ENCODE measurements at places on chromosomes 4 and X.

DNA sequence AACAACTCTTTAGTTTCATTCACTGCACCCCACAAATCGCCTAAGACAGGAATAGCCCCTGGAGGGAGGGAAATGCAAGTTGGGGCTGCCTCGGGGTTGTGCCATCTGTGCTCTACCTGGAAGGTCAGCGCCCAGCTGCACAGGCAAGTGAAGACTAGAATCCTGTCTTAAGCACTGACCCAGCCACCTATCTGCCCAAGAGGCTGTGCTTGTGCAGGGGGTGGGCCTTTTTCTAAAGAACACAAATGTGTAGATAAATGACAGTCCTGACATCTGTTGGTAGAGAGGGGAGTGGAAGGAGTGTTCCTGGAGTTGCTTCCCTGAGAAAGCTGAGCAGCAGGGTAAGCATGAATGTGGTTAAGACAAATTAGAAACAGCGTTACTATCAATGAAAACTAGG is 15.7 kb downstream of the ZNF518B start:
- DNase-seq, result no peak

DNA sequence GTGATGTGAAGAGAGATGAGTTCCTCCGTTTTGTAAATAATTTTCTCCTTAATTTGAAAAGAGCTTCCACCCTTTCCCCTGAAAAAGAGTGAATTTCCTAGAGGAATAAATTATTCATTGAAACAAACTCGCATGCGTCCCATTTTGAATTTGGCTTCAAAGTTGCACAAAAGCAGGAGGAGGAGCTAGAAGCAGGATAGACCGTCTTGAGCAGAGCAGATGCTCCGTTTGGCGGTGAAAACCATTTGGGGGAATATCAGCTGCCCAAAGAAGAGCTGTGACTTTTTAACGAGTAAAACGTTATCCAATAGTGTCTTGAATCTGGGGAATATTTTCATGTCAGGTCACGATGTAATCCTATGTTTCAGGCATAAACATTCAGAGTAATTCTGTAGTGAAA is 42.0 kb downstream of the FAM149A start:
- DNase-seq, result no peak

DNA sequence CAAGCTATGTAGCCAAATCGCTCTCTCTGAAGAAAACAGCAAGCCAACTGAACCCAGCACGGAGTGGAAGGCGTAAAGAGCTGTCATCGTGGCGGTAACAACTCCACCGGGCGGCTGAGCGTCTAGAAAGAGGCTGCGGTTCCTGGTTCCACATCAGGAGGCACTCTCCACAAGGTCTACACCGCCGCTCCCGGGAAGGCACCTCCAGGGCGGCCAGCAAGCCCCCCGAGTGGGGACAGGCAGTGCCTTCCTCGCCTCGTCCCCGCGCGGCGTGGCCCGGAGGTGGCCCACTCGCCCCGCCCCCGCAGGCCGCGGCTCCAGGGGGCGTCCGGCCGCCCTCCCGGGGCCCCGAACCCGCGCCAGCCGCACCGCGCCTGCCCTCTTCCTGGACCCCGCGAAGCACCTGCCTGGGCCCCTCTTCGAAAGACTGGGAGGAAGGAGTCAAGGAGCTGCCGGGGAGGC is 755 bp downstream of the KLHL8 start:
- DNase-seq, result no peak

DNA sequence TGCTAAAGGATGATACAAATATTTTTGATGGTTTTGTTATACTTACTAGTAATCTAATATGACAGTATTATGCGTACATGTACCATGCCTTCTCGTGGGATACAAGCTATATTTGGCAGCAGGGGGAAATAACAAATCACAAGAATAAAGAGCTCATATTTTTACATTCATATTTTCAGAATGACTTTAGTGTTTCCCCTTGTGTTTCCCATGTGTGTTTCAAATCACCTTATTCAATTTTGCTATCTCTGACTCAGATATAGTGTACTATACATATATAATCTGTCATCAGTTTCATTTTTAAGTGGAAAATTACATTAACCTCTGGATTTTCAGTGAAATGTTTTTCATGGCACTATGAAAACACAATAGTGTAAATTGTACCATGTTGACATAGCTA is 146.8 kb downstream of the RPA4 start:
- no peak for DNase-seq

DNA sequence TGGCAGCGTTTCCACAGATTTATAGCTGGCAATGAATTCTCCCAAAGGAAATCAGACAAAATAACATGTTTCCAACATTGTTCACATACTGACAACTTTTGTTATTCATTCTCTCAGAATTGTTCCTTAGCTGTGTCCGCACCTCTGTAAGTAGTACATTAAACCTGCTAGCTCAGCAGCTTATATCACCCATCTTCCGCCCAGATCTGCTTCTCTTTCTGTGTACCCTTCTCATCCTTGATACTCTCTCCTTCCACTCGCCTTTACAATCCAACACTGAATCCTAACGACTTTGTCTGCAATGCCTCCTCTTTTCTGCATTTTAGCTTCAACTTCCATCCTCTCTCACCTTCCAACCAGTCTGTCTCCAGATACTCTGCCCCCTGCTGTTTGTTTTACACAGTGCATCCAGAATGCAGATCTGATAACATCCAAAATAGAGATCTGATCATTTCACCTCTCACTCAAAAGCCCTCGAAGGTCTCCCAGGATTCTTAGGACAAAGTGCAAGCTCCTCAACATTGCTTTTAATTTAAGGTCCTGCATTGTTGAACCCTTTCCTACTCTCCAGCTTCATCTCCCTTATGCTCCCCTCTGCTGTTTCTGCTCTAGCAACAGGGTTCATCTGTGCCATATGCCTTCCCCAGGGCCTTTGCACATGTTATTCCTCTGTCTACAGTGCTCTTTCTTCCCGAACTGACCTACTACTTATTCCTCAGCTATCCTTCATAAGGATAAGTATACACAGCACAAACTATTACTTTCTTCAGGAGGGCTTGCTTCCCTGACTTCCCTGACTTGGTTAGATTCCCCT is 67.3 kb upstream of the VBP1 start:
- DNase-seq, result no peak

DNA sequence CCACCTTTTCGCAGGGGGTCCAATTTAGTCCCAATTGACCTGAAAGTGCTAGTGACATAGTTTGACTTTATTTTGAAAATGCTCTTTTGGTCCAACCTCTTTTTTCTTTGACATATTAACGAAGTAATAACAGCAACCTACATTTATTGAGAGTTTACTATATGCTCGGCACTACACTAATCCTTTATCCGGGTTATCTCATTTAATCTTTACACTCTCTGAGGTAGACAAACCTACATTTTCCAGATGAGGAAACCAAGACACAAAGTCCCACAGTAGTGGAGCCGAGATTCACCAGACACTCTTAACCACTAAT is 307 bp upstream of the ATRX start:
- DNase-seq, result no peak

- DNase-seq, result no peak
These were observed 446.9 kb downstream of the GRXCR1 start for GRCh38 chr4:43339435-43339834.

GRCh38 chr4:25107827-25108516 is 52.3 kb downstream of the SEPSECS start:
- DNase-seq, result peak; percentile 14

DNA sequence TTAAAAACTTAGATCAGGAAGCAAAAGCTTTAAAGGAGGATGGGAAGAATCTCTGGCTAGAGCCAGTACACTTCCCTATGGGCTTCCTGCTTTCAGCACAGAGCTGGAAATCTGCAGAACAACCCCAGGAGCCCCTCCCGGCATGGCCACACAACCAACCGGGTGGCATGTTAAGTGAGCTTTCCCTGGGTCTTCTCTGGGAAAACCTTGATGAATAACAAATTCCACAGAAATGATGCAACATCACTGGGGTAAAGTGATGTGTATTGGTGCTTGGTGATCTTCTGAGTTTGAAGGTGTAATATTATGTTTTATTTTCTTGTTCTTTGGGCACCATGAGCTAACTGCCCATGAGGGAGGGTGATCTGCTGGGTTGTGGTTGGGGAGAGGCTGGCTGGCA is 22.1 kb downstream of the NHS start:
- no peak for DNase-seq

DNA sequence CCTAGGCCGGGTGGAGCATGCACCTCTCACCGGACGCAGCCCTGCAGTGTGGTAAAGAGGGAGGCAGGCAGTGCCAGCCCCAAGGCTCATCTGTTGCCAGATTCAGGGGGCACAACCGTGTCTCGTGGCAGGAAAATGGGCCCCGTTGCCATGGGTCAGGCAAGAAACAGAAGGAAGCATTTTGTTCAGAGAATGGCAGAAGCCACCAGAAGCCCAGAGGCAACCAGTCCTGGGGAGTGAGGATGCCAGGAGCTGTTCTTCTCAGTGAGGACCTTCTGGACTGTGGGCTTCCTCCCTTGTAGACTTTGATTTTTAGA is 12.5 kb upstream of the UVSSA start:
- DNase-seq, result no peak

DNA sequence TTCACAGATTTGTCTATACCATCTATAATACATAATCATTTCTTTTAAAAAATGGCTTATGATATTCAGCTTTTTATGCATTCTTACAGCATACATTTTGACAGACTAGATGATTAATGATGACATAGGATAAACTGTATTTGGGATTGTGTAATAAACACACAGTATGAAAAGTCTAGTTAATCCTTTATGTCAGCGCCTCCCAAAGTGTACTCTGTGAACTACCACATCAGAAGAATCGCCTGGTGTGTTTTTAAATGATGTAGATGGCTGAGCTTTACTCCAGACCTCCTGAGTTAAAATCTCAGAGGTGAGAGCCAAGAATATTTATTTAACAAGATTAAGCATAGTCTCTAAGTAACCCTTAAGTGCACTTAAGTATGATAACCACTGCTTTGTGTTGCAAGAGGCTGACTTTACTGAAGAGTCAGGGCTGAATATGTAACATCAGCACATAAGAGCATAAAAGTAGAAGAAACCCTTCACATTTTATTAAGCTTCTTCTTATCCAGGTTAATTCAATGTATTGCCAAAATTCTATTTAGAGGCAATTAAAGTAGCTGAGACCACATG is 104.2 kb downstream of the ANK2 start:
- DNase-seq, result no peak

DNA sequence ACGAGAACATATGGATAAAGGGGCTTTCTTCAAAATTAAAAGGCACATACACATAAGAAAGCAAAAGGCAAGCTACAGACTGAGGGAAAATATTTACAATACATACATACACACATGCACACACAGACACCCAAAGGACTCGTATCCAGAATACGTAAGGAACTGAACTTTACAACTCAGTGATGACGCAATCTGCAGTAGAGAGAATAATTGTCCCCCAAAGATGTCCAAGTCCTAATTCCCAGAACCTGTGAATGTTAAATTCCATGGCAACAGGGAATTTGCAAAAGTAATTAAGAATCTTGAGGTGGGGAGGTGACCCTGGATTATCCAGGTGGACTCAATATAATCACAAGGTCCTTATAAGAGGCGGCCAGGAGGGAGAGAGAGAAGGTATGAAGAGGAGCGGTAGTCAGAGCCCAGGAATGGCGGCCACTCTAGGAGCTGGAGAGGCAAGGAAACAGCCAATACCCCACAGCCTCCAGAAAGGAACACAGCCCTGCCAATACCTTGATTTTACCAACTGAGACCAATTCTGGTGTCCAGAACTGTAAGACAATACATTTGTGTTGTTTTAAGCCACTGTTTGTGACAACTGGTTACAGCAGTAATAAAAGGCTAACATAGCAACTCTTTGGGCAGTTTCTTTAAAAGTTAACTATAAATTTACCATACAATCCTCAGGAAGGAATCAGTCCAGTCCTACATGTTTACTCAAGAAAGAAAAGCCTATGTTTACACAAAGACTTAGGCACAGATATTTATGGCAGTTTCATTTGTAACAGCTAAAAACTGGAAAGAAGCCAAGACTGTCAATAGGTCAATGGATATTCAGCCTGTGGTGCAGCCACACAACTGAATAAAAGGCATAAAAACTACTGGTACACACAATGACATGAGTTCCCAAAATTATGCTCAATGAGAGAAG is 27.3 kb upstream of the STS start:
- no peak for DNase-seq

GRCh38 chr4:107939307-107939706 is 8.0 kb downstream of the CYP2U1 start:
- no peak for DNase-seq

DNA sequence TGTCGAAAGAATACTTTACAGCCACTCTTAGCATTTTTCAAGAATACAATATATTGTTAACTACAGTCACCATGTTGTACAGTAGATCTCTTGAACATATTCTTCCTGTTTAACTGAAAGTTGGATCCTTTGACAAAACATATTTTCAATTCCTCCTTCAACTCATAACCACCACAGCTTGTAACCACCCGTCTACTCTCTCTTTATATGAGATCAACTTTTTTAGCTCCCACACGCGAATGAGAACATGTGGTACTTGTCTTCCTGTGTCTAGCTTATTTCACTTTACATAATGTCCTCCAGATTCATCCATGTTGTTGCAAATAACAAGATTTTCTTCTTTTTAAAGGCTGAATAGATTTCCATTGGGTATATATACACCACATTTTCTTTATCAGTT is 338.3 kb upstream of the IGFBP7 start:
- no peak for DNase-seq

GRCh38 chrX:41541386-41541785 is 94.2 kb downstream of the NYX start:
- no peak for DNase-seq

- DNase-seq, result no peak
These were observed 13.6 kb upstream of the SEPTIN6 start for GRCh38 chrX:119706616-119707015.

- DNase-seq, result no peak
These were observed 2.1 kb downstream of the BRWD3 start for GRCh38 chrX:80807606-80807991.

DNA sequence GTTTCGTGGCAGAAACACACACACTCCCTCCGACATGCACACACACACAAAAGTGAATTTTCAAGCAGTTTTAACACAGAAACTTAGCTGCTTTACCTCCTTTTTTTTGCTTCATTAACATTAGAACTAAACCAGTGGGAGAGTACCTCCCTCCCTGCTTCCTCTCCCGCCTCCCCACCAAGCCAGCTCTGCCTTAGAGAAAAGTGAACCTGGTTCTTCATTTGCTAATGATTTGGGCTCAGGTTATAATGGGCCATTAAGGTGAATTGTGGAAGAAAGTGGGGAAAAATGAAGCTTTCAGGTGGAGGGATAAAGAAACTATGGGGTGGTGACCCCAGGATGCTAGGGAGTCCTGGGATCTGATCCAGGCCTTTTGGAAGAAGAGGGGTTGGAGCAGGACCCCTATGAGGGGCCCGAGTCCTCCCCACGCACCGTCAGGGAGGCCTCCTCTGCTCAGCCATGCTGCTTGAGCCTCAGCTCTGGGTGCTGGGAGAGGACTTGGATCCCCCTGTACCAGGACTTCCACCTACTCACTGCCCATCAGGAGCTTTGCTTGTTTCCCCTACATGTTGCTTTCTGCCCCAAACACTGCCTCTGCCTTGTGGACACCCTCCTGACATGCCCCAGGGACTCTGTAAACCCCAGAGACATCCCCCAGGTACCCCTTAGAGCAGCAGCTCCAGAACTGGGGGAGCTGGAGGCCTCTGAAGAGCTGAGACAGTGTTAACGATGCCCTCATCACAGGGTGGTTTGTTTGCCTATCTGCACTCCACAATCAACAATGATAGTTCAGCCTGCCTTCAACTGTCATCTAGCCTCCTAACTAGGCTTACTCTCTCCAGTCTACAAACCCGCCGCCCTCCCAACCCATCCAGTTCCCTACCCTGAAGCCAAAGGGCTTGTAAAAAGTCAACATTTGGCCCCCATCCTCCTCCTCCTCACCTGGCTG is 6.5 kb upstream of the JADE1 start:
- DNase-seq, result no peak

- DNase-seq, result no peak
These were observed 213.3 kb downstream of the GBA3 start for GRCh38 chr4:22906045-22906444.

- DNase-seq, result no peak
These were observed 414.4 kb downstream of the FAT4 start for GRCh38 chr4:125729171-125729570.
